ENCODE measurements at places on chromosomes 6 and 20. TPM values are rescaled to one million over a fixed set of nuclear protein-coding genes. Genes with fewer than 3 reads are reported as not detected.
A peak's percentile ranks its signal among the peaks of the same experiment; 100 is the strongest.

The PRPH2 gene
- 3.7 TPM for polyA plus RNA-seq

DNA sequence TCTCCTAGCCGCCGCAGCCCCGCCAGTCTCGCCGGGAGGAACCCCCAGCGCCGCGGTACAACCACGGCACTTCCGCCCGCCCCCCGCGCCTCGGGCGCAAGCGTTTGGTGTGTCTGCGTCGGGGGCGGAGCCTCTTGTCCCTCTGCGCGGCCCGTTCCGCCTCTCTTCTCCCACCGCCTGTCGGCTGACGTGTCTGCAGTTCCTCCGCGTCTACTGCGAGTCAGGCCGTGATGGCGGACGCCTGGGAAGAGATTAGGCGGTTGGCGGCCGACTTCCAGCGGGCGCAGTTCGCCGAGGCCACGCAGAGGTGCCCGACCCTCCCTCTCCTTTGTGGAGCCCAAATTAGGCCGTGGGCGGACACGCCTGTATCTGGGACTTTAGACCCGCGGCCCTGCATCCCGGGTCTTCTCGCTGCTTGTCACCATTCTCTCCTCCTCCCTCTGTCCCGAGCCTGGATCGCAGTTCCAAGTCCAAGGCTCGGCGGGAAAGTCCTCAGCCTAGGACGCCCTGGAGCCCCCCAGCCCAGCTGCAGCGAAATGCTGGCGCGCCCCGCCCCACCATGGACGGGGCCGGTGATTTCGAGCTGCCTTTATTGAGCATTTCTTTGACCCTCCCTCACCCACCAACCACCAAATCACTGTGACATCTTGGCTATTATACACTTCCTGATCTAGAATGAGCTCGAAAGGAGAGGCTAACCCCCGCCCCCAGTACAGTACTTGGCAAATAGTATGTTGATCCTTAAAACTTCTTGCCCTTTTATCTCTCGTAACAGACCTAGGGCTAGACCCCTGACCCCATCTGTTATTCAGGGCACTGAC is at the start of gene UFL1:
TSS of gene UFL1 (plus strand) at position 163 of the 821 bp plus-strand sequence. CDS start at position 231, 68 bp downstream.
- peak; percentile 93 for DNase-seq

GRCh38 chr6:28167068-28167467 is 25.4 kb downstream of the ZKSCAN8 start:
- no peak for DNase-seq

GRCh38 chr6:17879184-17879583 is 108.3 kb downstream of the KIF13A start:
- no peak for DNase-seq

GRCh38 chr6:3320238-3320811 is 61.6 kb downstream of the PSMG4 start:
- no peak for DNase-seq

- no peak for DNase-seq
Observed at GRCh38 chr6:90575267-90575666, 11.6 kb downstream of the MAP3K7 start.

DNA sequence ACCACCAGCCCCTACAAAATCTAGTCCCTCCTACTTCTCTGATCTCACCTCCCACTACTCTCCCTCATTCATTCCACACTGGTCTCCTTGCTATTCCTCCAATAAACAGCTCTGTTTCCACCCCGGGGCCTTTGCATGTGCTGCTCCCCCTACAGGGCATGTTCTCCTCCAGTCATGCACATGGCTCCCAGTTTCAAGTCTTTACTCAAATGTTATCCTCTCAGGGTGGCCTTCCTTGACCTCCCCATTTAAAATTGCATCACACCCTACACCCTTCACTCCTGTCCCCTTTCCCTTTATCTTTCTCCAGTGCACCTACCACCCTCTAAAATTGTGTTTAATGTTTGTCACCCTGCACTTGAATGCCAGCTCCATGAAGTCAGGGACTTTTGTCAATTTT is 174.5 kb downstream of the MRPL14 start:
- DNase-seq, result no peak

The PNLDC1 gene
- 0.30 TPM for polyA plus RNA-seq

The LIN28B gene
- polyA plus RNA-seq, result 0.27 TPM

- DNase-seq, result no peak
Observed at GRCh38 chr6:6747371-6747770, 158.9 kb downstream of the LY86 start.

The OOEP gene
- not detected for polyA plus RNA-seq

The FAM83C gene
- not detected for polyA plus RNA-seq

- peak; percentile 30 for DNase-seq
Observed at GRCh38 chr6:47278545-47278944, 31.2 kb downstream of the TNFRSF21 start.

- DNase-seq, result no peak
Observed at GRCh38 chr20:23094213-23094896, 8.2 kb upstream of the CD93 start.

- no peak for DNase-seq
Observed at GRCh38 chr6:9810286-9810685, 604.6 kb downstream of the TFAP2A start.

GRCh38 chr6:125200941-125201340 is 47.4 kb downstream of the TPD52L1 start:
- no peak for DNase-seq

The CNR1 gene
- polyA plus RNA-seq, result 0.16 TPM

GRCh38 chr6:35019171-35019570 is 122.0 kb downstream of the TCP11 start:
- DNase-seq, result no peak
